HS-27A (cell line): ENCODE measurements at places on chromosomes 16 and 17.

- DNase-seq: no peak
Observed at GRCh38 chr17:40351359-40352236, 12.9 kb downstream of the GJD3 start.

GRCh38 chr16:75229172-75230031 lies 10.6 kb downstream of the CTRB1 start:
- DNase-seq: no peak

DNA sequence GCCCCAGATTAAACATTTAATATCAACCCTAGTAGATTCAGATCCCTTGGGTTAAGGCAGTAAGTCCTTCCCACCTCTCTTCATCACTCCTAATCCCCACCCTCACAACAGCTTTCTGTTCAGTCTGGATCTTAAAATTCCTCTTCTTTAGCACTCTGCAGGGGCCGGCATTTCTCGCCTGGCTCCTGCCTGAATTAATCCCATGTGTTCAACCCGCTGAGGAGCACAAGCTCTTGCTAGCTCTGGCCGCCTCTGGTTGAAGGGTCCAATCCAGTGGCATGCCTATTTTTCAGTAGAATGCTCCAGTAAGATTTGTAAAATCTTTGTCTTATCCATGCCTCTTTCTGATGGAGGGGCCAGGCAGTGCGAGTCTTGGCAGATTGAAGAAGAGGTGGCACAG lies 59.2 kb downstream of the CYB5B start:
- no peak for DNase-seq

GRCh38 chr16:72291531-72291981 lies 119.6 kb upstream of the PMFBP1 start:
- DNase-seq: peak; percentile 93

DNA sequence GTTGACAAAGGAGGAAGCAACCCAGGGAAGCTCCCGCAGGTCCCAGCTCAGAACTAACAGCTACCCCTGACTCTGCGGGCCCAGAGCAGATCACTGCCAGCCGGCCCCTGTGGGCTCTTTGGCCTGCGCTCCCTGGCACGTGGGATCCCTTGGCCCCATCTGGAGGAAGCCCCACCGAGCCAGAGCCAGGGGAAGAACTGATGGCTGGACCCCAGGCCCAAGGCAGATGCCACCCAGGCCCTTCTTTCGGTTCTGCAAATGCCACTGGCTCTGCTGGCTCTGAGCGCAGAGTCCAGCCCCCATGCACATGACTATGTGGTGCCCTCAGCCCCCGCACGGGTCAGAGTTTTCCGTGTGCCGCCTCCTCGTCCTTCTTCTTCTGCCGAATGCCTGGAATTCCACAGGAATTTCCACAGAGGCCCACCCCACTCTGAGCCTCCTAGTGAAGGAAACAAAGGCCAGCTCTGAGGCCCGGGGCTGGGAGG lies 35.8 kb upstream of the SNN start:
- DNase-seq: peak; percentile 22

DNA sequence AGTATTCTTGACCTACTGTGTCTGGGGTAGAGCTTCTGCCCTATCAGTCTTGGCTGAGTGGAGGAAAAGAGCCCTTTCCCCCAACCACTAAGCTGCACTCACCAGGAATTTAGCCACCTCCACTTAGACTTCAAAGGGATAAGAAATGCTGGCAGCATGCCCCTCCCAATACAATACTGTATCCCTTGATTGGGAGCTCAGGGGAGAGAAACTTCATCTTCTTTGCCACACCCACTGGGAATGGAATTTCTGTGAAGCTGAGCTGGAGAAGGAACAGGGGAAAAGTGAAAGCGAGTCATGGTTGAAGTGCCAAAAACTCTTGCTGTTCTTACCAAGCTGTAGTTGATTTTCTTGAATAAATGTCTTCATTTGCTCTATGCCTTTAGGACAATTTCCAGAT lies 68.8 kb downstream of the CEP112 start:
- no peak for DNase-seq

DNA sequence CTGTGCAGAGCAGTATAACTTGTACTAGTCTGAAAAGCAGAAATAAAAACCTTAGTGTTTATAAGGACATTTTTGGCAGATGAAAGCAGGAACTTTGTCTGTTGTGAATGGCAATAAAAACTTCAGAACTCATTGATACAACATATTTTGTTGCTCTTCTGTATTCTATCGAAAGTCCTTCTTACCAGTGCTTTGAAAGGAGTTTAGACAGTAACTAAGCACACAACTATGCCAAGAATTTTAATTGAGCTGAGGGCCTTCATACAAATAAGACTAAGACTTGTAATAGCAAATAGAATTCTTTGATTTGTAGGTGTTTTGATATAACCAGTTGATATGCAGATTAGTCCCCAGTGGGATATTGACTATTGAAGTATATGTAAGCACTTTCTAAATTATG lies 308.4 kb downstream of the ZFHX3 start:
- peak; percentile 36 for DNase-seq

DNA sequence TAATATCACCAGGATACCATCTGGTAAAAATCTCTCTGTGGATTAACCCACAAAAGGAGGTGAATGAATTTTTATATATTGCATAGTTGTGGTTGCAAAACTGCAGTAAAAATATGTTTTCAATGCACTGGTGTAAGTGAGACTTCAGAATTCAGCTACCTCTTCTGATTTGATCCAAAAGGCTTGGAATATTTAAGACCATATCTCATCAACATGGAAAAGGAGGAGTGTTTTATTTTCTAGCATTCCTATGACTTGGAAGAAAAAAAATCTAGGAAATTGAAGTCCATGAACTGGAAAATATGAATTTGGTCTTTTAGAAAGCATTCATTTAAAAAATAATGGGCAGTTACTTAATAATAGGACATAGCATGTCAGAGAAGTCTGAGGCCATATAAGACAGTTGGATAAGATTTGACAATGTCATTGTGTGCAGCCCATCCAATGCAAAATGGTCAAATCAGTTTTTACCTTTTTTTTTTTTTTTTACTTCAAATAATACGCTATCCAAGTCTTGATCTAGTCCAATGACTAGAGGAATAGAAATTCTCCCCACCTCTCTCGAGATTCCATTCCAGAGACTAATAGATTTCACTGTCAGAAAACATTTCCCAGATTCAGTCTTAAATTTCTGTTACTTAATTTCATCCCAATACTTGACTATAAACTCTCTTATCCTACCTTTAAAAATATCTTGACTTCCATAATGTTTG lies 364.9 kb upstream of the PMFBP1 start:
- peak; percentile 78 for DNase-seq

GRCh38 chr16:21222495-21223337 lies 10.8 kb upstream of the ANKS4B start:
- DNase-seq: no peak

DNA sequence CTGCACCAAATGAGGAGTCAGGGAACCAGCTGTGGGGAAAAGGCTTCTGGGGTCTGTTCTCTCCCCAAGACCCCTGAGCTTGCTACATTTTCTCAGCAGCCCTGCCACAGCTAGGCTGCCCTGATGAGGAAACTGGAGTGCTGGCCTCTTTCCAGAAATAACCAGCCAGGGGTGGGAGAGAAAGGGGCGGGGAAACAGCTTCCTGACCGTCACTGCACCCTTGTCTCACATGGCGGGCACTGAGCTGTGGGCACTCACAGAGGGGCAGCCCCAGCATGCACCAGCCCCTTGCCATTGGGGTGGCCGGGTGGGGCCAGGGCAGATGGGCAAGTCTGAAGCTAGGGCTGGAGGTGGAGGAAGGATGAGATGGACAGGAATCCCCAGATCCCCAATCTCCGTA lies 2.9 kb downstream of the SRL start:
- no peak for DNase-seq

- no peak for DNase-seq
Observed at GRCh38 chr17:44442806-44443205, 53.4 kb upstream of the ITGA2B start.

GRCh38 chr17:4412933-4413831 lies 20.6 kb upstream of the SPNS3 start:
- peak; percentile 40 for DNase-seq

DNA sequence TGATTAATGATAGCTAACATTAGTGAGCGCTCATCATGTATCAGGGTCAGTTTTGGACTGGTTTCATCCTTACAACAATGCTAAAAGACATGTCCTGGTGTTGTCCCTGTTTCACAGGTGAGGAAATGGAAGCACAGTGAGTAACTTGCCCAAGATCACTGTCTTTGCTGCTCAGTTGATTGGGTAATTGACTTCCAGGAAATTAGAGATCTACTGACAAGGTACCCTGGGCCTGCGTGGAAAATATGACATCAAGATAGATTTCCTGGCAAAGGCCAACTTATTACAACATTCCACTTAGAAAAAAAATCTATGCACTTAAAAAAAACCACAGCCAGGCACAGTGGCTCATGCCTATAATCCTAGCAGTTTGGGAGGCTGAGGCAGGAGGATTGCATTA lies 96.3 kb downstream of the CYLD start:
- no peak for DNase-seq

DNA sequence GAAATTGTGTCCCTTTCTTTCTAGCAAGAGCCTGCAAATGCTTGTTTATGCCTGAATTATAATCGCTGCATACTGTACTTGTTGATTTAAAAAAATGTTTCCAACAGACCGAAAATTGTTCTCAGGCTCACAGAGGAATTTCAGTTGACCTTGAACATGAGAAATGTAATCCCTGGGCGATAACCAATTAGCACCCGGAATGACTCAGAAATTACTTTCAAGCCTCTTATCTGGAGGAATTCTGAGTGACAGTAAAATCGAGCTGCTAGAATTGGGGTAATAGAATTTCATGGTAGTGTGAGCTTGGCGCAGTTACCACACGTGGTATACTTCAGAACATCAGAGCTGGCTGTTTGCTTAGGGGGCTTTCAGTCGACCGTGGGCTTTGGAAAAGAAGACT lies 139.1 kb upstream of the CACNG3 start:
- DNase-seq: no peak

- DNase-seq: no peak
Observed at GRCh38 chr16:71915350-71915749, 20.0 kb downstream of the IST1 start.

DNA sequence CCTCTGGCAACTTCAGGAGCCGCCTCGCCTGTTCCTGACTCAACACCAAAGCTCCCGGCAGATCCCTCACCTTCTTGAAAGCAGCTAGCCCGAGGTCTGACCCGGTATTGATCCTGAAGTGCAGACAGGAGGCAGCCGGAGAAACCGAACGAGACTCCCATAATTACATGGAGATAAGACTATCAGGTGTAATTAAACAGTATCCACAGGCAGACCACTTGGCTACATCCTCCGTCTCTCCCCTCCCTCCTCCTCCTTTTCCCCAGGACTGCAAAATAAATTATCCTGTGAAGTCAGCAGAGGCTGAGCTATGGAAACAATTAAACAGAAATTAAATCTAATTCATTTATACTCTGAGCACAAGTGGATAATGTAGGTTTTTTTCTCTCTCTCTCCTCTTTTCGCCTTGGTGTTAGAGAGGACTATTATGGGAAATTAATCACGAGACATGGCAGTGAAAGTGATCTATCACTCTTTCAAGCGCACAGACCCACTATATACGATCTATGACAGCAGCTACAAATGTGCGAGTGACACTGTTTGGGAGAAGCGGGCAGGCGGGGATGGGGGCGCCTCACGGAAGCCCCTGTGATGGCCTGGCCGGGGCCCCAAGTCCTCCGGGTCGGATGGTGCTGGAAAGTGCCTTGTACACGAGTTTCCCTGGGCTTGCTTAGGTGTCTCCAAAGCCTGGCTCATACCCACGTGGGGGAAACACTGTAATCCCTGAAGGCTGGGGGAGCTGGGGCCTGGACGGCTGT lies 92.8 kb downstream of the RBFOX3 start:
- DNase-seq: no peak

GRCh38 chr16:74650966-74651567 lies 15.6 kb downstream of the RFWD3 start:
- no peak for DNase-seq

DNA sequence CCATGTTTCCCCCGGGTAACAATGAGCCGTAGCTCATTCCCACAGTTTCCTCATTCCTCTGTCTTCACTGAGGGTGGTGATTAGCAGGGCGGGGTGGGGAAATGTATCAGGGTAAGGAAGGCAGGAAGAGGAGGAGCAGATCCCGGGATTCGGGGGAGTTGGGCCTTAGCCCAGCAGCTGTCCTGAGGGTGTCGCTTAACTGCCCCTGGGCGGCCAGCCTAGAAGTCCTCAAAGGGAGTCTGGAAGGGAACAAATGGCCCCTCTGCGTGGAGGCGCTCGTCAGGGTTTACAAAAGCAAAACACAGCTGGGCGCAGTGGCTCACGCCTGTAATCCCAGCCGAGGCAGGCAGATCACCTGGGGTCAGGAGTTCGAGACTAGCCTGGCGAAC lies 14.3 kb downstream of the MLYCD start:
- no peak for DNase-seq
